ENCODE measurements at places on chromosomes 7 and 10.

GRCh38 chr7:134254311-134254710 lies 62.4 kb downstream of the SLC35B4 start:
- peak; percentile 43 for DNase-seq

DNA sequence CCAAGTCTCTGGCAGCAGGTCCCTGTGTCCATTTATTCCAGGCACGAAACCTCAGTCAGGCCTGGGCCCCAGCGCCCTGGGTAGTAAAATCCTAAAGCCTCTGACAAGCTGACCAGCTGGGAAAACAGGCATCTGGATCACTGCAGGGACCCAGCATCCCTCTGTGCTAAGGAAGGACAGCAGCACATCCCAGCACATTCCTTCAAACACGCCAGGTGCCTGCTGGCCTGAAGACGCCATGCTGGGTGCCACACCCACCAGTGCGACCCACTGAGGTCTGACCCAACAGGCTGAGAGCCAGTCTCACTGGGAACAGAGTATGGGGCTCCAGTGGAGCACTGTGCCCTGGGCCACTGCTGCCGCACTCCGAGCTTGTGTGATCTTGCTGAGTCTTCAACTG lies 6.4 kb downstream of the DNAJB12 start:
- DNase-seq: no peak

DNA sequence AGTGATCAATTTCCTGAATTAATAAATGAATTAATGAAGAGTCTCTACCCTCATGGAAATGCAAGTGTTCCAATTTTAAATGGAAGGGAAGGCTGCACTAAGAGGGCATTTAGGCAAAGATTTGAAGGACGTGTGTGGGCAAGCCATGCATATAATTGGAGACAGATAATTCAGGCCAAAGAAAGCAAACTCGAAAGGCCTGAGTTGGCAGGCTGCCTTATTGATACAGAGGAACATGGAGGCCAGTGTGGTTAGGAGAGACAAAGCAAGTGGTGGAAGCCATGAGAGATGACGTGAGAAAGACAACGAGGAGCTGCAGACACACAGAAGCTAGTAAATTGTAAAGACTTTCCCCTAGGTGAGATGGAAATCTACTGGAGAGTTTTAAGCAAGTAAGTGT lies 15.4 kb upstream of the PCLO start:
- DNase-seq: no peak

DNA sequence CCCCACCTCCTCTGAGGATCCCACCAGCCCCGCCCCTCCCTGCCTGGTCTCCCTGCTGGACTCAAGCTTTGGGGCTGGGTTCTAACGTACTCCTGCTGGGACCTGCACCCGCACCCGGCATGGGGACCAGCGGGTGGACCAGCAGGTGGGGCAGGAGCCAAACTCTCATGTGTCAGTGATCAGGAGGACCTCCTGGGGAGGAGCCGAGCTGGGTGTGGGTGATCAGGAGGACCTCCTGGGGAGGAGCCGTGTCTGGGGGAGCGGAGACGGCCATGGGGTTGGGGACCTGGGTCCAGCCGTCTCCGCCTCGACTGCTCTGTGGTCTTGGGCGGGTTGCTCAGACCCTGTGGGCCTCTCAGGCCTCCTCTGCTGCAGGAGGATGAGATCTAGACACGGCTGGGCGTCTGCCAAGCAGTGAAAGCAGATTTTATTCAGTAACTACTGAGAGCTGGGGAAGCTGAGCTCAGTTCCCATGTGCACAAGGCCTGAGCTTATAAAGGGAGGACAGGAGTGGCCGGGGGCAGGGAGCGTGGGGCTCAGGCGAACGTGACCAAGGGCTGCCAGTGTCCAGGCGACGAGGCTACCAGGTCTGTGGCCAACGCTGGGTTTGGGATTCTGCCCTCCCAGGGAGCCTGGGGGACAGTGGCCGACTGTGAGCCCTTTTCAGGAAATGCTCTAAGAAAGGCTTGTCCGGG lies 33.6 kb upstream of the UTF1 start:
- DNase-seq: no peak

DNA sequence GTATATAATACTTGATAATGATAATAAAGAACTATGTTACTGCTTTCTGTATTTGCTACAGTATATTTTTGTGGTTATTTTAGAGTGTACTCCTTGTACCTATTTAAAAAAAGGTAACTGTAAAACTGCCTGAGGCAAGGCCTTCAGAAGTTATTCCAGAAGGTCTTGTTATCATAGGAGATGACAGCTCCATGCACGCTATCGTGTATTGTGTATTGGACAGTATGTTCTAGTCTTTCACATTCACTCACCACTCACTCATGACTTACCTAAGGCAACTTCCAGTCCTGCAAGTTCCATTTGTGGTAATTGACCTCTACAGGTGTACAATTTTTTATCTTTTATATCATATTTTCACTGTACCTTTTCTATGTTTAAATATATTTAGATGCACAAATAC lies 100.7 kb downstream of the ARL4A start:
- DNase-seq: no peak

Data from NCI-H82 (cell line).